ENCODE measurements at places on chromosomes 7 and 10. TPM values are rescaled to one million over a fixed set of nuclear protein-coding genes. Genes with fewer than 3 reads are reported as not detected.

GRCh38 chr10:114199239-114199638, 20.1 kb downstream of the TDRD1 start:
- H3K36me3 ChIP-seq, result no peaks in the 10 kb centered on the region
- no peak overlapping the region for H3K4me3 ChIP-seq
- peaks cover 43% of the 10 kb centered on the region for H3K27me3 ChIP-seq
- peaks cover 13% of the 10 kb centered on the region for H3K4me1 ChIP-seq

GRCh38 chr10:12656518-12657142, 307.3 kb downstream of the CAMK1D start:
- peak; percentile 26 for DNase-seq
- H3K27ac ChIP-seq, result no peak overlapping the region
- H3K4me1 ChIP-seq, result peaks cover 13% of the 10 kb centered on the region

The LBX1 gene
- total RNA-seq, result not detected

DNA sequence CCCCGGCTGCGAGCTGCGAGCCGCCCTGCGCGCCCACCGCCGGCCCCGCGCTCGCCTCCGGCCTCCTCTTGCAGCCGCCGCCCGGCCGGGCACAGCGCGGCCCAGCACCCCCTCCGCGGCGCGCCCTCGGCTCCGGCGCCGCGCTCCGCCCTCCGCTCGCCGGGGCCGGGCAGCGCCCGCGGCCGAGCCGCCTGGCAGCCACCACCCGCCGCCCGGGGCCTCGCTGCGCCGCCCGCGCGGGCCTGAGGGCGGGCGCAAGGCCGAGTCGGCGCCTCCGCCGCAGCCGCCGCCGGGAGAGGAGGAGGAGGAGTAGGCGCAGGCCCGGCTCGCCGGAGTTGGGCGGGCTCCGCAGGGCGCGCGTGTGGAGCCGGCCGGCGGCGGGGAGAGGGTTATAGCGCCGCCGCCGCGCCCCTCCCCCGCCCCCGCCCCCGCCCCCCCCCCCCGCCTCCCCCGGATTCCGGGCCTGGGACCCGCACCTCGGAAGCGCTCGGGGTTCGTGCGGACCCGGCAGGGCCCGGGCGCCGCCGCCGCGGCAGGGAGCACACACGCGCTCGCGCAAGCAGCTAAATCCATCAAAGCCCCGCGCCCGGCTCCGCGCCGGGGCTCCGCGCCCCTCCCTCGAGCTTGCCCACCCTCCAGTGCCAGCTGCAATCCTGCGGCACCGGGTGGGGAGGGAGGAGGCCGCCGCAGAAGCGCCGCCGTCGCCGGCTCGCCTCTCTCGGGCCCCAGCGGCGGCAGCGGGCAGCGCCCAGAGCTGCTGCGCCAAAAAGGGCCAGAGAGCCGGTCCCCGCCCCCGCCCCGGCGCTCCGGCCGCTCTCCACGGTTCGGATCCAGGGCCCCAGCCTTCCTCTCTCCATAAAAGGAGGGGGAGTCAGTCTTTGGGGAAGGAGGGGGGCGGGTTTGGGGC, at the start of gene PDGFA:
Gene PDGFA, minus strand, starts transcription at position 363 of the 907 bp plus-strand sequence. CDS start 845 bp downstream, outside the sequence.
- H3K4me1 ChIP-seq, result peaks cover 9% of the 10 kb centered on the region
- H3K27me3 ChIP-seq, result peaks cover 53% of the 10 kb centered on the region
- DNase-seq, result peak; percentile 13
- H3K27ac ChIP-seq, result no peak within 1 kb of the TSS
- H3K4me3 ChIP-seq, result peak within 1 kb of the TSS; percentile 59

The PPP1R17 gene
- not detected for total RNA-seq

DNA sequence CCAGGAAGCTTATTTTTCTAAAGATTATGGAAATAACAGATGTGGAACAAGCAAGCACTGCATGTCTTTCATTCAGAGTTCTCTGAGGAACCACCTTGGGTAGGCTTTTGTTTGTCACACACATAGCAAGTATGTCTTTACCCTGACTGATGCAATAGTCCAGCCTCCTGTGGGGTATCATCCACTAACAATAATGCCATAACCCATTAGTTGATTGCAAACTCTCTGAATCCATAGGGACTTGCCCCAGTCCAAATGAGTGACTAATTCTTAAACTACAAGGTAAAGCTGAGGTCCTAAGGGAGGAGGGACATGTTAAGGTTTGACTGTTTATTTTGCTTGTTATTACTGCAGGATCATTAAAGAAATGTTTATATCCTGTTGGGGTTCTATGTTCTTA, 151.4 kb upstream of the PRPS1L1 start:
- H3K36me3 ChIP-seq, result no peaks in the 10 kb centered on the region
- DNase-seq, result no peak
- peaks cover 9% of the 10 kb centered on the region for H3K4me1 ChIP-seq
- H3K27me3 ChIP-seq, result peaks cover 9% of the 10 kb centered on the region

The PITX3 gene
- total RNA-seq, result not detected

The AOAH gene
- 14.4 TPM for total RNA-seq

DNA sequence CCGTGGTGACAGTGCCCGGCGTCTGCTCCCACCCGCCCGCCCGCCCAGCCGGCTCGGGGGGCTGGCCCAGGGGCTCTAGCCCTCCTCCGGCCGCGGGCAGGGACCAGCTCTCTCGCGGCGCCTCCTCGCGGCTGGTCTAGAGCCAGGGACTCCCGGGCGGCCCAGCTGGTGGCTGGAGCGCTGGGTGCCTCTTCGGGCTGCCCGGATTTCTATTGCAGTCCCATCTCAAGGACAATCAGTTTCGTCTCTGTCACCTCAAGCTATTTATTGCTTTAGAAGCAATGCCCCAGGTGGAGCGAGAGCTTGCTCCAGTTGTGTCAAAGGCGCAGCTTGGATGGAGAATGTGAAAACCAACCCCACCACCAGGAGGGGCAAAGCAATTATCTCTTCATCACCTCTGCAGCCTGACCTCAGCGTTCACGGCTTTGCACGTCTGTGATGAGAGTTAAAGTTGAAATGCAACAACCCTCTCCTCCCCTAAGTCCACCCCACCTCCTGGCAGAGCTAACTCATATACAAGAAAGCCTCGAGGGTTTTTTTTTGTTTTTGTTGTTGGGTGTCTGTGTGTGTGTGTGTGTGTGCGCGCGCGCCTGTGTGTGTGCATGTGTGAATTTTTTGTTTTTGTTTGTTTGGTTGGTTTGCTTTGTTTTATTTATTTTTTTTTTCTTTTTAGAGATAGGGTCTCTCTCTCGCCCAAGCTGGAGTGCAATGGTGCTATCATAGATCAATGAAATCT, at the start of gene ITGA8:
Gene ITGA8, minus strand, starts transcription at position 24 of the 736 bp plus-strand sequence. CDS start 151 bp downstream, outside the sequence.
- no peak within 1 kb of the TSS for H3K4me3 ChIP-seq
- no peaks in the 10 kb centered on the region for H3K4me1 ChIP-seq
- H3K27me3 ChIP-seq, result peaks cover 46% of the 10 kb centered on the region

The AVPI1 gene
- total RNA-seq, result 0.94 TPM

The NPC1L1 gene
- total RNA-seq, result not detected

The SFRP5 gene
- total RNA-seq, result not detected

The DOCK4 gene
- 0.25 TPM for total RNA-seq

DNA sequence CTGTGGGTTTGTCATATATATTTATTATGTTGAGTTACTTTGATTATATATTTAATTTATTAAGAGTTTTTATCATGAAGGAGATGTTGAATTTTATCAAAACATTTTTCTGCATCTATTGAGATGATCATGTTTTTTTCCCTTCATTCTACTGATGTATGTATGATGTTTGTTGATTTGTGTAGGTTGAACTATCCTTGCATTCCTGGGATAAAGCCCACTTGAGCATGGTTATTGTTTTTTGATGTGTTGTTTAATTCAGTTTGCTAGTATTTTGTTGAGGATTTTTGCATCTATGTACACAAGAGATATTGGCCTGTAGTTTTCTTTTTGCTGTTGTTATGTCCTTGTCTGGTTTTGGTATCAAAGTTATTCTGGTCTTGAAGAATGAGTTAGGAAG, 31.1 kb downstream of the SCART1 start:
- no peak overlapping the region for H3K4me3 ChIP-seq
- peaks cover 7% of the 10 kb centered on the region for H3K36me3 ChIP-seq
- no peak for DNase-seq
- peaks cover under 1% of the 10 kb centered on the region for H3K4me1 ChIP-seq
- H3K27ac ChIP-seq, result no peak overlapping the region

- DNase-seq, result no peak
- no peaks in the 10 kb centered on the region for H3K4me1 ChIP-seq
- no peaks in the 10 kb centered on the region for H3K27me3 ChIP-seq
- no peak overlapping the region for H3K4me3 ChIP-seq
These were observed 15.6 kb downstream of the BCCIP start for GRCh38 chr10:125838802-125839575.

The PDSS1 gene
- total RNA-seq, result 17.6 TPM

The CALML5 gene
- not detected for total RNA-seq

The FAM25G gene
- not detected for total RNA-seq

The SH2D4B gene
- 0.10 TPM for total RNA-seq

The EGR2 gene
- 0.92 TPM for total RNA-seq

The EPHA1 gene
- total RNA-seq, result 11.4 TPM

DNA sequence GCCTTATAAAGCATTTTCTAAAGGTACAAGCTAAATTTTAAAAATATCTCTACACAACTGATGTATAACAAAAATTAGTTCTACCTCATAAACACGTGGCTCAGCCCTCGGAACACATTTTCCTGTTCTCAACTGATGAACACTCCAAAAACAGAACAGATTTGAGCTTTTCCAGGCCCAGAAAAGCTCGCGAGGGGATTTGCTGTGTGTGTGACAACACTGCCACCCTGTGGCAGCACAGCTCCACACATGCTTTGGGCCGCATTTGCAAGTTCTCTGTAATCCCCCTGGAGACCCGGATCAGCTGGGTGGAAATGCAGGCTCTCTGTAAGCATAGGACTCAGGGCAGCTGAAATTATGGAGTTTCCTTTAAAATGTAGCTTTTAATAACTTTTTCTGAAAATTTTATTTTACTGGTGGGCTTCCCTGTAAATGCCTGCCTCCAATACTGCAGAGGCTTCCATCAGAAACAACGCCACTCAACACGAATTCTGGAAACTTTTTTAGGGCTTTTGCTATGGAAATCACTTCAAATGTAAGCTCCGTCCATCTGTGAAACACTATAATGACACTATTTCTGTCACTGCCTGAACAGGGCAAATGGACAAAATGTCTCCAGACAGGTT, 155.5 kb downstream of the COBL start:
- H3K4me1 ChIP-seq, result peaks cover 3% of the 10 kb centered on the region
- no peaks in the 10 kb centered on the region for H3K36me3 ChIP-seq
- peaks cover 22% of the 10 kb centered on the region for H3K27me3 ChIP-seq

DNA sequence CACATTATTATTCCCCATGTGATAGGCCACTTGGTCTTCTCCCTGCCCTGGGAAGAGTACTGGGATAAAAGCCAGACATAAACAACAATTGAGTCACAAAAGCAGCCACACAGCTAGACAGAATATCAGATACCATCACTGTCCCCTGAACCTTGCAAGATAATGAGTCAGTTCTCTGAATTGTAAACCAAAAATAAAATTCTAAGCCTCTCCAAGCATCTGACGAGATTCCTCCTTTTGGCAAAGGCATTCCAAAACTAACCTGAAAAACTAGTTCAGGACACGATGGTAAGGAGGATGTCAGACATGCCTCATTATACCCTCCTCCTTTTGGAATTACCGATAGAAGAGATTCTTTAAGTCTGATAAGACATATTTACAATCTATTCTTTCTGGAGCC, 450.7 kb downstream of the HTR7 start:
- no peak overlapping the region for H3K27ac ChIP-seq
- H3K4me3 ChIP-seq, result no peak overlapping the region
- no peaks in the 10 kb centered on the region for H3K4me1 ChIP-seq
- no peaks in the 10 kb centered on the region for H3K36me3 ChIP-seq

- no peak overlapping the region for H3K4me3 ChIP-seq
- no peak overlapping the region for H3K27ac ChIP-seq
- no peaks in the 10 kb centered on the region for H3K27me3 ChIP-seq
These were observed 746.9 kb downstream of the TYW1 start for GRCh38 chr7:67743501-67743900.

- no peaks in the 10 kb centered on the region for H3K4me1 ChIP-seq
- H3K27me3 ChIP-seq, result no peaks in the 10 kb centered on the region
- DNase-seq, result no peak
- no peaks in the 10 kb centered on the region for H3K36me3 ChIP-seq
- no peak overlapping the region for H3K4me3 ChIP-seq
These were observed 228.8 kb upstream of the TMEM229A start for GRCh38 chr7:124261710-124262109.

- H3K4me3 ChIP-seq, result no peak overlapping the region
- H3K27ac ChIP-seq, result no peak overlapping the region
- no peaks in the 10 kb centered on the region for H3K36me3 ChIP-seq
- H3K27me3 ChIP-seq, result peaks cover 11% of the 10 kb centered on the region
- no peak for DNase-seq
These were observed 80.2 kb upstream of the MSRB2 start for GRCh38 chr10:23015021-23015707.

The BMPER gene
- not detected for total RNA-seq

DNA sequence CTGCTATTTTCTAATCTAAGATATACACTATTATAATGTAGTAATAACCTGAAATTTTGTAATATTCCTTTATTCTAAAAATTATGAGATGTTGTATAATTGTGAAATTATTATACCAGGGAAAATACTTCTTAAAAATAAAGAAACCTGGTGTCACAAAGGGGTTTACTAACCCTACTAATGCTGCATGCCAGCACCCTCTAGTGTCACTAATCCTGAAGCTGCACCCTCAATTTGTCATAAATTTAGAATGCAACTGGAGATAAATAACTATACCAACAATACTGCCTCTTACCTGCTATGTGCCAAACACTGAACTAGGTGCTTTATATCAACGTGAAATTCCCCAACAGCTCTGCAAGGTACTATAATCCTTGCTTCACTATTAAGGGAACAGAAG, 30.8 kb downstream of the TM9SF3 start:
- no peak overlapping the region for H3K27ac ChIP-seq
- H3K4me3 ChIP-seq, result no peak overlapping the region
- H3K27me3 ChIP-seq, result no peaks in the 10 kb centered on the region
- peak; percentile 17 for DNase-seq

DNA sequence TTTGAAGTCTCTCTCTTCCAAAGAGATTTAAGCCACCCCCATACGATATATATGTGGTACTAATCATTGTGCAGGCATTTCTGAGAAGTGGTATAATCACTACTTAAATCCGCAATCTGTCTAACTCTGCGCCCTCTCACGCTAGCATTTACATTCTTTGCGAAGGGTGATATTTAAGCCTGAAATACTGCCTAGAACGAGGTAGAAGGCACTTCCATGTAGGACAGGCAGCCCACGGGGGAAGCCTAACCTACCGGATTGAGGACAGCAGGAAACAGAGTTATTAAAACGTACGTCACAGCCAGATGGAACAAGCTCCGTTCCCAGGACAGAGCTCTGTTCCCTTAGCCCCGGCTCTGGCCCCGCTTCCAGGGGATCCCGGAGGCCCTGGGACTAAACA, 59.3 kb upstream of the ECHDC3 start:
- no peak overlapping the region for H3K4me3 ChIP-seq
- peaks cover 43% of the 10 kb centered on the region for H3K4me1 ChIP-seq
- H3K27ac ChIP-seq, result no peak overlapping the region
- no peak for DNase-seq
- no peaks in the 10 kb centered on the region for H3K36me3 ChIP-seq
